ENCODE measurements at places on chromosomes 2 and 18.

DNA sequence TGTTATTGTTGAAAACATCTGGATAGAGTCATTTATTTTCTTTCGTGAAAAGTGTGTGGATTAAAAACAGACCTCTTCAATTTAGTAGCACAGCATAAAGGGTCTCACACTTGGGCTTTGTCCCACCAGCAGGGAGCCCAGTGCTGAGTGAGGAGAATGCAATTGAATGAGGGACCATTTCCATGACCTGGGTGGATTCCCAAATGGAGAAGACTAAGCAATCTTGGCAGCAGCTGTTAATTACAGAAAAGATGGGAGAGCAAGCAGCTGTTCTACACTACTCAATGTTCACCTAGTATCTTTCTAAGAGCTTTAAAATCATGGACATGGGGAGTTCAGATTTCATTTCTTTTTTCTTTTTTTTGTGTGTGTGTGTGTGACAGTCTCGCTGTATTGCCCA lies 121.8 kb upstream of the FN1 start:
- DNase-seq, result no peak

DNA sequence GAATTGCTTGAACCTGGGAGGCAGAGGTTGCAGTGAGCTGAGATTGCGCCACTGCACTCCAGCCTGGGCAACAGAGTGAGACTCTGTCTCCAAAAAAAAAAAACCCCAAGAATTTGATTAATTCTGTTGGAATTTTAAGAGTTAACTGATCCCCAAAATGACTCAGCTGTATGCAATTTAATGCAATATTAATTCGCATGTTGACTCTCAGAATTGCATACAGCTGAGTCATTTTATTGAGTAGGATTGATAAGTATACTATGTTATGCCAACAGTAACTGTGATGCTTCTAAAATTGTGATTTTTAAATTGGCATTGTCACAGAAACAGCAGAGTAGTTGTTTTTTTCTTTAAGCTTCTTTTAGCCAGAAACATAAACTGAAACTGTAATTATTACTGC lies 19.6 kb downstream of the MSH2 start:
- DNase-seq, result no peak

DNA sequence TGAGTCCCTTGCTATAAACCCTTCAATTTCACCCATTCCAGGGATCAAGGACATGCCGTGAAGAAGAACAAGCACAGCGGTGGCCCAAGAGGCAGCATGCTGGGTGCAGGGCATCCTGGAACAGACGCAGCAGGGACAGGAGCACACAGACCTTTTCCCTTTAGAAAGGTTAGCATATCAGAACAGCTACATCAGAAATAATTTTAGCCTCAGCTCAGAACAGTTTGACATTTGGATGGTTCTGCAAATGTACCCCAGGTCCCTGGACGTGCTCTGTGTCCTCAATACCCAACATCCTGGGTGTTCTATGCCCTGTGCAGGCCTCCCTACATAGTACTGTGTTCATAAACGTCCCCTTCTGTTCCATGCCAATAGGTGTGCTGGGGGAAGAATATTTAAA lies 80.4 kb downstream of the MYOM1 start:
- DNase-seq, result no peak

DNA sequence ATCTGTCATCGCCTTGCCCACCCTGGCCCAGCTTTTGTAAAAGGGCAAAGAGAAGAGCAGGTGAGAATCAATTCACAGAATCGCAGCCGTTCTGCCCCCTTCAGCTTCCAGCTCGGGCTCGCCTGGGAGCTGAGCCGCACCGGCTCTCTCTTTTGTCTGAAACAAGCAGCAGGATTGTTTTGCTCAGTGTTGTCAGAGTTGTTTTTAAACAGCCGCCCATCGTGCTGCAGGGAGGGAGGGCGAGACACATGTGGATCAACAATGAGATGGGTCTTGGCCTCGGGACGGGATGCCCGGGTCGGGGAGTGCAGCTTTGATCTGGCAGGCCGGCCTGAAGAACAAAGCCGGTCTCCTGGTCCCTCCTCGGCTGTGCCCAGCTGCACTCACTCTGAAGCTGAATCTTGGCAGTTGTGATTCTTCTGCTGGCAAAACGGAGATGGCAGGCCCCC lies 39.7 kb upstream of the HDAC4 start:
- DNase-seq, result no peak

GRCh38 chr2:53509831-53510388 lies 257.7 kb upstream of the CHAC2 start:
- DNase-seq, result no peak

DNA sequence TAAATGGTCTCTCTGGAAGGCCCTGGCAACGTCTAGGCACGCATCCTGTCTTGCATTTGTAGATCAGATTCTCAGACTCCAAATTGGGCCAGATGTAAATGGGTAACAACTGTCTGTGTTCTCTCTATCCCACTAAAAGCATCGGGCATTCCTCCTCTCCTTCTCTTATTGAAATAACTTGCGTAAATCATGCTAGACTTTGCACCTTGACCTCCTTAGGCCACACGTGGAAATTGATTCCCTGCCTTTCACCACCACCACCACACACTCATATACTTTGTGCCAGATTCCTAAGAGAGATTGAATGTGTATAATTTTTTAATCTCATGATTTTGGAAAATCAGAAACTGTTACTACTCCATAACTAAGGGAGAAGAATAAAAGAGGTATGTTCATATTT lies 21.3 kb downstream of the MAPRE3 start:
- no peak for DNase-seq

DNA sequence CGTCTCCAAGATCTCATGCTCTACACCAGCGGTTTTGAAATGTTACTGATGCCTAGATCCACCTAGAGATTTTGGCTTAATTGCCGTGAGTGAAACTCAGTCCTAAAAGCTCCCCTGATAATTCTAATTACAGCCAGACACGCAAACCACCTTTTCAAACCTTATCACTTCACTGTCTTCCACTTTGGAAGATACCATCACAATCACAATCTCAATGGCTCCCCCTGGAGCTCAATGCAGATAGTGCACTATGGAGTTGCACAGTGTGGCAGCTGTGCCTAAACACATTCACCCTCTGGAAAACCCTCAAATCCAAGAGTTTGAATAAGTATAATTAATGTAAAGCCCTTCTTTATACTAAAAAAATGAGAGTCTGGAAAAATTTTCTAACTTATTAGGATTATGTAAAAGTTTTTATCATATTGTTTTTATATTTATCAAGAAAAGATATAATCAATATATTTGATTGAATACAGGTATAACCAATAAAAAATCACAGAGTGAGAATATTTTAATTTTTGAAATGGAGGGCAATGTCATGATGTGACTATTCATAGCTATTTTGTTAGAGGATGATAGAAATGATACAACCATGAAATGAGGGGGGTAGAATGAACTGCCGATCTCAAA lies 102.9 kb upstream of the SLC8A1 start:
- peak; percentile 4 for DNase-seq

DNA sequence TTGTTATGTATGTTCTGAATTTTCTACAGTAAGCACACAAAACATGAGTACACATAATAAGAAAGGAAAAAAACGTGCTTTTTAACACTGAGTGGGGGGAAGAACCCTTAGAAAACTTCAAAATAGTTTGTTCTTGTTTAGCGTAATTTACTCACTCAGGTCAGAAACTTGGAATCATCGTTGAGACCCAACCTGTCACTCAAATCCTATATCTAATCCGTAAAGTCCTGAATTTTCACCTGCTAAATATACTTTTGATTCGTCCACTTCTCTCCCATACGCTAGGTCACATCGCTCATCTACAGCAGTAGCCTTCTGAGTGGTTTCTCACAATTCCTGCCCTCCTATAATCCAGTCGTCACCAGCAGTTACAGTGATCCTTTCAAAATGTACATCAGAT lies 767 bp downstream of the TPRKB start:
- no peak for DNase-seq

- no peak for DNase-seq
Measured at GRCh38 chr2:189236066-189236465, 56.5 kb upstream of the COL5A2 start.

DNA sequence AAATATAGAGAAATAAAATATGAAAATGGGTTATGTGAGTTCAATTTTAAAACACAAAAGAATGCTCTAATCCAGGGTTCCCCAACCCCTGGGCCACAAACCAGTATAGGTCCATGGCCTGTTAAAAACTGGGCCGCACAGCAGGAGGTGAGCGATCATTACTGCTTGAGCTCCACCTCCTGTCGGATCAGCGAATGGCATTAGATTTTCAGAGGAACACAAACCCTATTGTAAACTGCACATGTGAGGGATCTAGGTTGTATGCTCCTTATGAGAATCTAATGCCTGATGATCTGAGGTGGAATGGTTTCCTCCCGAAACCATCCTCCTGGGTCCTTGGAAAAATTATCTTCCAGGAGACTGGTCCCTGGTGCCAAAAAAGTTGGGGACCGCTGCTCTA lies 34.7 kb downstream of the TTR start:
- DNase-seq, result no peak

GRCh38 chr2:70930371-70931329 lies 5.0 kb upstream of the ATP6V1B1 start:
- no peak for DNase-seq

GRCh38 chr2:62611854-62612253 lies 93.7 kb upstream of the EHBP1 start:
- no peak for DNase-seq

- DNase-seq, result no peak
Measured at GRCh38 chr2:72994282-72994990, 77.1 kb downstream of the SFXN5 start.

GRCh38 chr2:100397118-100397860 lies 20.2 kb downstream of the CHST10 start:
- no peak for DNase-seq

DNA sequence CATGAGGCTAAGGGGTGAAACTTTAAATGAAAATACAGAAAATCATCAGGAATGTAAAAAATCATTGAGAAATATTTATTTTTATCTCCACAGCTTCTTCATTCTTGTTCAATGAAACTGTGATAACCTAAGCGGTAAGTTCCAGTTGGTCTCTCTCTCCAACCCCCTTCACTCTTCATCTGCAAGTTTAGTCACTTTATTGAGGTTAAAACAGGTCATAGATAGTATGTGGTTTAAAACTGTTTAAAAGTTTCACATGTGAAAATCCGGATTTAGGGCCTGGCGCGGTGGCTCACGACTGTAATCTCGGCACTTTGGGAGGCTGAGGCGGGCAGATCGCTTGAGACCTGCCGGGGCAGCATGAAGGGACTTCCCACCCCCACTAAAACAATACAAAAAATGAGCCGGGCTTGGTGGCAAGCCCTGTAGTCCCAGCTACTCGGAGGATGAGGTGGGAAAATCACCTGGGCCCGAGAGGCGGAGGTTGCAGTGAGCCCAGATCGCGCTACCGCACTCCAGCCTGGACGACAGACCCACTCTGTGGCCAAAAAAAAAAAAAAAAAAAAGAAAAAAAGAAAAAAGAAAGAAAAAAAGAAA lies 1.6 kb upstream of the PHLPP1 start:
- no peak for DNase-seq

- DNase-seq, result no peak
Measured at GRCh38 chr2:233168445-233168844, 83.0 kb upstream of the ATG16L1 start.

DNA sequence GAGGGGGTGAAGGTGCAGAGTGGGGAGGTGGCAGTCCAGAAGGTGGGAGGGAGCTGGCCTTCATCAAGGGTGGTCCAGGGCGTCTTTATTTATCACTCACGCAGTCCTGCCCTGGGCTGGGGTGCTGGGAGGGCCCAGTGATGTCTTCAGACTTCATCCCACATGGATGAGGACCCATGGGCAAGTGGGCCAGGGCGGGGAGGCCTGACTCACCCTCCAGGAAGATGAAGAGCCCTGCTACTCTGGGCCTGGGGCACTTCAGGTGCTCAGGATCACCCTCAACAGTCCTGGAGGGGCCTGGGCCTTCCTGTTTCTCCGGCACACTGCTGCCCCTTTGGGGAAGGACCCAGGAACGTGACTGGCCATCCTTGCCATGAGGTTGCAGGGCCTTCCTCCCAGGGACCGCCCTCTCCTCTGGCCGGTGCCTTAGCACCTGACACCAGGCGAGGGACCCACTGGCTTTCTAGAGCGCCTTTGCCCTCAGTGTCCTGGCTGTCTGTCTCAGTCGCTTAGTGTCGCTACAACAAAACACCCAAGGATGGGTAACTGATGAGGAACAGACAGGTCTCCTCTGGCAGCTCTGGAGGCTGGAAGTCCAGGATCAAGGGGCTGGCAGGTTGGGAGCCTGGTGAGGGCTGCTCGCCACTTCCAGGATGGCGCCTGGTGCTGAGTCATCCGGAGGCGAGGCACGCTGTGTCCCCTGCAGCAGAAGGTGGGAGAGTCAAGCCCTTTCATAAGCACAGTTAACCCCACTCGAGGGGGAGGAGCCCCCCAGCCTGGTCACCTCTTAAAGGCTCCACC lies 57.8 kb upstream of the HS6ST1 start:
- no peak for DNase-seq

DNA sequence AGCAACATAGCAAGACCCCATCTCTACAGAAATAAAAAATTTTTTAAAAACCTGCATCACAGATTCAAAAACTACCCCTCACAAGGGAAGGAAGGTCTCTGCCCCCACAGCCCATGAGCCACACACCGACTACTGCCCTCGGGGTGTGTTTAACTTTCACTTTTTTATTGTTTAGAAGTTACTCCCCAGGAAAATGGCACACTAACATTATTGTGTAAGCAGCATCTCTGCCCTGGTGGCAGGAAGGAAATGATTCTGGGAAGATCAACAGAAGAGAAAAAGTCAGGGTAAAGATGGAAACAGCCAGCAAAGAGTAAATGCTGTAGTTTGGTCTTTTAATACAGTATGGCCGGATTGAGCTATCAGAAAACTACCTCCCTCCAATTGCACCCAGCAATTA lies 21.9 kb downstream of the TRABD2A start:
- no peak for DNase-seq

DNA sequence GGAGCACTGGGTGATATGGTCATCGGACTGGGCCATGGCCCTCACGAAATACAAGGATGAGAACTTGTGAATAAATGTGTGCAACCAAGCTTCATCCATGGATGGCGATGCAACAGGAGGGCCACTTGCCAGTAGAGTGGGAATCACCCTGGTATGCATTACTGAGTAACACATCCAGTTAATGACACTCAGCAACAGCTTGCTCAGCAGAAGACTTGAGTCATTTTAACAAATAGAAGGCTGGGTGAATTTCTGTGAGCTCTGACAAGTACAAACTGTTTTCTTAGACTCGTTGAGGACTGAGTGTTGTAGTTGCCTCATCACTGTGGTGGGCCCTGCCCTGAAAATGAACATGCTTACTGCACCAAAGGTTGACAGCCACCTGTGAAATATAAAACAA lies 221.6 kb downstream of the NCKAP5 start:
- no peak for DNase-seq

- no peak for DNase-seq
Measured at GRCh38 chr2:117818921-117819320, 4.4 kb downstream of the DDX18 start.
